ENCODE measurements at places on chromosomes 16 and 17.

DNA sequence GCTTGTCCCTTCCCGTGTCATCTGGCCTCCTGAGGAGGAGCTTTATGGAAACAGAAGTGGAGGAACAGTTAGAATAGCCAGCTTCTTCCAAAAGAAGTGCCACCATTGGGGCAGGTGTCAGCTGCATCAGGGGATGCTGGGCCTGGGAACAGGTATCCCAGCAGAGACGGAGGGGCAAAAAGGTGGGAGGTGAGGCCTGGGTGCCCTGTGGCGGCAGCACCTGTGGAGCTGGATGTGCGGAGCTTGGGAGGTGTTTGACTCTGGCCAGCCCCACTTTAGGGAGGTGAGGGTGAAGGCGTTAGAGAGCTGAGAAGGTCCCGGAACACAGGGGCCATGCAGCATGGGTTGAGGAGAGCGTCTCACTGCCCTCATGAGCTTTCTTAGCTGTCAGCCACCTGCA is 5.2 kb downstream of the SMCR8 start:
- DNase-seq = no peak

- DNase-seq = peak; percentile 27
Observed at GRCh38 chr16:20441191-20441590, 10.1 kb upstream of the ACSM2A start.

GRCh38 chr17:77036841-77037381 is 103.9 kb upstream of the SEC14L1 start:
- no peak for DNase-seq

- peak; percentile 7 for DNase-seq
Observed at GRCh38 chr17:15236281-15237105, 28.6 kb downstream of the PMP22 start.

DNA sequence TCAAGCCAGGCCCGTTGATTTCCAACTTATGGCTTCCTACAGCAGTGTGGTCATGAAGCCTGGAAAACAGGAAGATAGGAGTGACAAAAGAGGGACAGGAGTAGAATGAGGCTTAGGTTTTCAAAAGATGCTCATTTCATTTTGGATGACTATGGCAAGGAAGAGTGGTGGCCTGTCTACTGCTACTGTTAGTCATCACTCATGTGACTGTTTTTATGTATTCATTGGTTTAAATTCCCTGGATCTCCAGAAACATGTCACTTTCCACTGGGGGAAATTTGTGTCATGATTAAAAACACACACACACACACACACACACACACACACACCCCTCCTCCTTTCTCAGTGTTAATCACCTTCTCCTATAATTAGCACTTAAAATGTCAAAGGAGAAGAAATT is 1.1 kb upstream of the CYLD start:
- DNase-seq = no peak

DNA sequence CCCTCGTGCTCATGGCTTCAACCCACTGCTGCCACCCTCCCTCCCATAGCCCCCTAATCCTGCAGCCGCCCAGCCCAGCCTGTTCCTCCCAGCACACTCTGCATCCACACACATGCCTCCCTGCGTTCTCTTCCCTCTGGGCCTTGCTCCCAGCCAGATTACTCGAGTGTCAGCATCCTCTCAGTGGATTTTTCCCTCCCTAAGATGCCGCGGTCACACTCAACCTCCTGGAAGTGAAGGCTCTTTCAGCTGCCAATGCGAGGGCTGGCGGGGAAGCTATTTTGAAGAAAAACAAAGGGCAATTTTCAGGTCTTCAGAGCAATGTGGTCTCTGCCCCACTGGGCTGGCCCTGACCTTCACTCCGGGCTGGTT is 23.2 kb upstream of the CACNG5 start:
- no peak for DNase-seq

GRCh38 chr17:56937687-56938086 is 23.2 kb downstream of the COIL start:
- no peak for DNase-seq

- no peak for DNase-seq
Observed at GRCh38 chr17:36204724-36205500, 6.0 kb upstream of the CCL4L2 start.

DNA sequence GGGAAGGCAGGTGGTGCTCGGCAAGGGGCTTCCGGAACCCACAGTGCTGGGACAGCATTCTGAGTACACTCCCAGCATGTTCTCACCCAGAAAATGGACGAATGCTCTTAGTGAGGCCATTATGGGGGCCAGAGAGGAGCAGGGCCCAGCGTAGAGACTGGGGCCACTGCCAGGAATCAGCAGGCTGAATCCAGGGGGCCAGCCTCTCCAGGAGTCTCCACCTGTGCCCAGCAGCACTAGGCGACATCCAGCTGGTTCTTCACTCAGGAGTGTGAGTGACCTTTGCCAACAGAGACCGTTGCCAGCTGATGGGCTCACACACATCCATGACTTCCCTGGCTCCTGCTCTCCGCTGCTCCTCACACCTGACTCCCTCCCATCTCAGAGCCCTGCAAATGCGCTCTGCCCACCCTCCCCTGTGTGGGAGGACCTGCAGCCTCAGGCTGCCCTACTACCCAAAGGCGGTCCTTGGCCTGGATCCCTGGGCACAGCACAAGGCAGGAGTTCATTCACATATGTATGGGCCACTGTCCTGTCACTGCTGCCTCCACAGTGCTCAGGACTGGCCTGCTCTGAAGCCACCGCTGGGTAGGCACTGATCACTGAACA is 5.1 kb downstream of the RHBDF1 start:
- DNase-seq = no peak

- no peak for DNase-seq
Observed at GRCh38 chr16:50407351-50407750, 38.6 kb upstream of the BRD7 start.

- DNase-seq = no peak
Observed at GRCh38 chr17:29848737-29849136, 81.3 kb downstream of the SSH2 start.

DNA sequence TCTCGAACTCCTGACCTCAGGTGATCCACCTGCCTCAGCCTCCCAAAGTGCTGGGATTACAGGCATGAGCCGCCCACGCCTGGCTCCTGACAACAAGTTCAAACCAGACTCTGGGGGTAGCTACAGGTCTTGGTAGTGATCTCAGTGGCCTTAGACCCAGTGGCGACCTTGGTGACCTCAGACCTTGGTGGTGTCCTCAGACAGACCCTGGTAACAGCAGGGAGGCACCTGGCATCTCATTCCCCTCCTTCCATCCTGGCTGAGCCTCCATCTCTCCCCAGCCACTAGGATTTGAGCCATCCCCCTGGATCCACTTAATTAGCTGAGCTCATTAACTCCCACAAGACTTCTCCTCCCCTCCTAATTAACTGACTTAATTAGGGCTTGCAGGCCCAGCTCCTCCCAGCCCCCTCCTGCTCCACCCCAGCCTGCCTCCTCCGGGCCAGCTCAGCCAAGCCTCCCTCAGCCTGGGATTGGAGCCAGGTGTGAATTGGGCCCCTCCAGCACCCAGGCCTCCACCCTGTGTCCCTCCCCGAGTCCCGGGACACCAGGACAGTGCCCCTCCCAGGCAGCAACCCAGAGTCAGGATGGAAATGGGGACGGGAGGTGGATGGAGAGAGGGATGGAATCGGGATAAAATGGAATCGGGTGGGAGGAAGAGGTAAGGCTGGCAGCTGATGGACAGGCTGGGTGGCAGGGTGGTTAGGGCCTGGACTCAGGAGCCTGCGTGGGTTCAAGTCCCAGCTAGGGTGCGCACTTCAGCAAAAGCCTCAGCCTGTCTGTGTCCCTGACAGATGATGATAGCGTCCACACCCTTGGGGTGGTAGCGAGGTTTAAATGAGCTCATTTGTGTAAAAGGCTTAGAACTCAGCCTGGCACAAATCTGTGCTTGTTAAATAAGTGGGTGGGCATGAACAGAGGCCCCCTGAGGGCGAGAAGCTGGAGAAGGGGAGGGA is 11.2 kb upstream of the SBK1 start:
- no peak for DNase-seq

GRCh38 chr17:44529864-44530263 is 26.7 kb upstream of the GPATCH8 start:
- peak; percentile 25 for DNase-seq

- no peak for DNase-seq
Observed at GRCh38 chr16:56284521-56284920, 93.2 kb downstream of the GNAO1 start.

- no peak for DNase-seq
Observed at GRCh38 chr17:38585056-38585917, 20.5 kb downstream of the SRCIN1 start.

- peak; percentile 60 for DNase-seq
Observed at GRCh38 chr16:27408012-27408601, 6.1 kb downstream of the IL21R start.

DNA sequence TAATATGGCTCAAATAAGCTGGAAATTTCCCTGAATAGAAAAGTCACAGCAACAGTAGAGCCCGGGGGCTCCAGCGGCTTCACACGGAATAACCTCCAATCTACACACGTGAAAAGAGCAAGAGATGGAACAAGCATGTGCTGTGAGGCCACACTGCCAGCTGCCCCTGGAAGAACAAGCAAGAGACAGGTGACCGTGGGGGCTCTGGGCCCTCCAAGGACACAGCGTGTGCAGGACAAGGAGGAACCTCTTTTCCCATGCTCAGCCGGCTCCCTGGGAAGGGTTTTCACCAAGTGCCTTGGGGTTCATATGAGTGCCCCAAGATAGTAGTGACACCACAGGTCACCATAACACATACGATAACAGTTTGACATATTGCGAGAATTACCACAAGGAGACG is 110.2 kb upstream of the ZNF750 start:
- no peak for DNase-seq

DNA sequence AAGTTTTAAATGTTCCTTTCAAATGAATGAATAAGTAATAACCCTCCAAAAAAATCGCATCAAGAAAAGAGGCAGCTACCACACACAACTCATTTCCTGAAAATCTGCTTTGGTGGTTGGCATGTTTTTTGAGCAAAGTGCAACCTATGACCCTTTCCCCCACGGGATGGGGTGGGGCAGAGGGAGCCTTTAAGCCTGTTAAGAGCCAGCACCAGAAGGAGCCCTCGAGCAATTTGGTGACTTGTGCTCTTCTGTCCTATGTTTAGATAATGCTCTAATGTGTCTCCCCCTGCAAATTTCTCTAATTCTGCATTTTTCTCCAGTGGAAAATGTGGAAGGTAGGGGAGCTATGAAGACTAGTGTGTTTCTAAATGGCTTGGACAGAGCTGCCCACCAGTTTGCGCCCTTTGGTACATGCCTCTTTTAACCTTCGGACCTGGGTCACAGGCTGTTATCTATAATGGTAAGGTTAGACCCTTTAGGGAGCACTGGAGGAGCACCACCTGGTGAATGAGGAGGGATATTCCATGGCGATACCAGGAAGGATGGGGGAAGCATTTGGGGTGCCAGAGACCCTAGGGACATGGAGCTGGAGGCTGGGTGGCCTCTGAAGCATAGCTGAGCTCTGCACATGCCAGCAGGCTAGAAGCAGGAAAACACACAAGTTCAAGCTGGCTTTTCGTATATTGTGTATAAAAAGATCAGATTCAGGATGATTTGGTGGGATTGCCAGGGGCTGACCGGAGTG is 1.6 kb downstream of the PYCARD start:
- DNase-seq = no peak

DNA sequence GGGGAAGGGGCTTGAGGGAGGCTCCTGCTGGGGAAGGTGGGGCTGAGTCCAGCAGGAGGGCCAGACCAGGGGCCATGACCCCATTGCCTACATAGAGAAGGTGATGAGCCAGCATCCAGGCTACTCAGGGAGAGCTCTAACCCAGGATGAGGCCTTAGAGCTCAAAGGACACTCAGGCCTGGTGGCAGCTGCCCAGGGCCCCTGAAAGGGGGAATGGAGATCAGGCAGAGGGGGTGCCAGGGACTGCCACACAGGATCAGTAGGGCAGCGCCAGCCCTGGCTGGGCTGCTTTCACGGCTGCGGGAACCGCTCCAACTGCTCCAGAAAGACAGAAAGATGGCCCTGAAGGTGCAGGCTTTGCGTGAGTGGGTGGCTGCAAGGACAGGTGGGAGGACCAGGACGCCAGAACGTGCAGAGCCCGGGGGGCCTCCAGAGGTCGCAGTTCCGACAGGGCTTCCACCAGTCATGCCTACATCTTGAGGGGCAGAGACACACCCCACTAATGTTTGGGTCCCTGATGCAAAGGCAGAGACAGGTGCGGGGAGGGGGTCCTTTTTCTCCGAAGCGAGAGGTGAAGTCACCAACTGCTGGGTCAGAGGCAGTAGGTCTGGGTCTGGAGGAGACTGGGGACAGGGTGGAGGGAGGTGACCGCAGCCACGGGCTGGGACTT is 882 bp upstream of the ATP6V0C start:
- DNase-seq = no peak

GRCh38 chr17:59631276-59631675 is 11.6 kb downstream of the CLTC start:
- no peak for DNase-seq

GRCh38 chr17:60747069-60747808 is 69.6 kb downstream of the BCAS3 start:
- no peak for DNase-seq

GRCh38 chr16:9441012-9441411 is 349.6 kb downstream of the HAPSTR1 start:
- no peak for DNase-seq

GRCh38 chr17:61401389-61402072 is 1.9 kb downstream of the TBX2 start:
- no peak for DNase-seq

DNA sequence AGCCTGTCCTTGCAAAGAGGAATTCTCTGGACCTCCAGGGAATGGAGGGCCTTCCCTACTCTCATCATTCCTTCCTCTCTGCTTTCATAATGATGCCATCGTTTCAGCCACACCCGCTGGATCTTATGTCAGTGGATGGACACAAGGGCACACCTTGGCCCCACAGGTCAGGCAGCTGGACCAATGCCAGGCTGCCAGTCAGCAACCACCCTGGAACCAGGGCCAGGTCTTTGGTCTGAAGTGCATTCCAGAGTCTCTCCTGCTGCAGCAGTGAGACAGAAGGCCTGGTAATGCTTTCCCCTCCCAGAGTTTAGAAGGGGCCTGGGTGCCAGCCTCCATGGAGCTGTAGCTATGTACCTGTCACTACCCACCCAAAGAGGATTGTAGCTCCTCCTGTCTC is 7.4 kb downstream of the C1QL1 start:
- DNase-seq = no peak

GRCh38 chr16:4947722-4948503 is 10.2 kb upstream of the SEC14L5 start:
- DNase-seq = no peak

GRCh38 chr17:44587339-44587738 is 30.1 kb downstream of the FZD2 start:
- DNase-seq = peak; percentile 94
